GM04504 (cell line): ENCODE measurements at places on chromosomes 2 and 18.

DNA sequence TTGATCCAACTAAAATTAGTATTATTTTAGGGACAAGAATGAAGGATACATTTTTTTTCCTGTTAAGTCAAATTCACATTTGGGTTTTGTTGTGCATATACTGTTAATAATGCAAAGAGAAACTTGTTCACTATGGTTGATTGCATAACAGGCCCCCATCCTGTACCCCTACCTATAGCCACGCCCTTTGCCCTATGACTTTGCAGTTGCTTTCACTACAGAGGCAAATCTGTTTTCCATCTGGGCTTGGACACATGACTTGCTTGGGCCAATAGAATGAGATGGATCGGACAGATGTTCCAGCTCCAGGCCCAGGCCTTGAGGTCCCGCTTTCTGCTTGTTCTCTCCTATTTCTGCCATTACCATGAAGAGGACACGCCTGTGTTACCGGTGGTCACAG is 278.5 kb upstream of the HNRNPA3 start:
- no peak for DNase-seq

- DNase-seq = no peak
These were observed 114.8 kb downstream of the ATL2 start for GRCh38 chr2:38262069-38262871.

DNA sequence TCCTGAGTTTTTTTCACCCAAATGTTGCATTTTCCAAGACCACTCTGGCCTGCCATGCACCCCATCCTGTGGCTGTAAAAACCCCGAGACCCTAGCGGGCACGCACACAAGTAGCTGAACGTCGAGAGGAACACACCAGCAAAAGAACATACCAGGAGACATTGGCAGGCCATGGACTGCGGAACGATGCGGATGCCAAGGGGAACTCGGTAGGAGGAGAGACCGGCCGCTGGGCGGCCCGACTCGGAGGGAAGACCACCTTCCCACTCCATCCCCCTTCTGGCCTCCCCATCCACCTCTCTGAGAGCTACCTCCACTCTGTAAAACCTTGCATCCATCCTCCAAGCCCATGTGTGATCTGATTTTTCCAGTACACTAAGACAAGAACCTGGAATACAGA is 105.5 kb upstream of the CELF4 start:
- DNase-seq = no peak

- DNase-seq = no peak
These were observed 242.6 kb downstream of the PHLPP1 start for GRCh38 chr18:62957885-62958472.

DNA sequence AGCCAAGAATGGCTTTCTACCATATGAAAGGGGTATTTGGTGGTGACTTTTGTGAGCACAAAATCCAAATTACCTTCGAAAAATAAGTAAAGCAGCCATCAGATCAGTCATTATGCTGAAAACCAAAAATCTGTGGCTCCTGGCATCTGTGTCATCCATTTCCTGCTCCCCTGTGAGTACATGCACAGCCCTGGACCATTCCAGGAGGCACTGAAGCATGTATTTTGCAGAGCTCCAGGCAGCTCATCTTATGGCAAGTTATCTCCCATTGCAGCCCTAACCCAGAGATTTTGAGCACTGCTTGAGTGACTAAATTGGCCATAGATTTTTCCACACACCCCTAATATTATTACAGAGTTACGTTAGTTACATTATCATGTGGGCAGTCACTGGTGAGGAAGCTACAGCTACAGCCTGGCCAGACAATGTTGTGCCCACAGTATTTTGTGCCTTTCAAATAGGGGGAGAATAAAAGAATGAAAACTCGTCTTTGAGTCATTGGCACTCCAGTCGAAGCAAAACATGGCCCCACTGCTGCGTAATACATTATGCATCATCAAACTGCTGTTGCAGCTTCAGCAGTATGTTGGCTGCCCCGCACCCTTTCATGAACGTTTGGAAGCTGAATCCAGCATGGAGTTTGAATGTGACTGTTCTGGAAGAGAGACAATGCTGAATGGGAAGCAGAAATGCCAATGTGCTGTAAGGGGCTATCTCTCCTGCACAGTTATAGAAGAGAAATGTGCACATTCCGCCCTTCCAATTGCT is 702.2 kb downstream of the RNF144A start:
- no peak for DNase-seq

DNA sequence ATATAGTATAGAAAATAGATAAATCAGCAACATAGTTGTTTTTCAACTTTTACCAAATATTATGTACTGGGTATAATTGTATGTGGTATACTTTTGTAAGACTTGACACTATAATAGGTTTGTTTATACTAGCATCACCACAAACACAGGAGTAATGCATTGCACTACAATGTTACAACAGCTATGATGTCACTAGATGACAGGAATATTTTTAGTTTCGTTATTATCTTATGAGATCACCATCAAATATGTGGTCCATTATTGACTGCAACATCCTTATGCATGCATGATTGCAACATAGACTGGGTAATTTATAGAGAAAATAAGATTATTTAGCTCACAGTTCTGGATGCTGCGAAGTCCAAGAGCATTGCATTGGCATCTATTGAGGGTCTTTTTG is 678.4 kb upstream of the ZNF804A start:
- DNase-seq = no peak

GRCh38 chr2:65491381-65491905 is 59.0 kb upstream of the SPRED2 start:
- DNase-seq = no peak

DNA sequence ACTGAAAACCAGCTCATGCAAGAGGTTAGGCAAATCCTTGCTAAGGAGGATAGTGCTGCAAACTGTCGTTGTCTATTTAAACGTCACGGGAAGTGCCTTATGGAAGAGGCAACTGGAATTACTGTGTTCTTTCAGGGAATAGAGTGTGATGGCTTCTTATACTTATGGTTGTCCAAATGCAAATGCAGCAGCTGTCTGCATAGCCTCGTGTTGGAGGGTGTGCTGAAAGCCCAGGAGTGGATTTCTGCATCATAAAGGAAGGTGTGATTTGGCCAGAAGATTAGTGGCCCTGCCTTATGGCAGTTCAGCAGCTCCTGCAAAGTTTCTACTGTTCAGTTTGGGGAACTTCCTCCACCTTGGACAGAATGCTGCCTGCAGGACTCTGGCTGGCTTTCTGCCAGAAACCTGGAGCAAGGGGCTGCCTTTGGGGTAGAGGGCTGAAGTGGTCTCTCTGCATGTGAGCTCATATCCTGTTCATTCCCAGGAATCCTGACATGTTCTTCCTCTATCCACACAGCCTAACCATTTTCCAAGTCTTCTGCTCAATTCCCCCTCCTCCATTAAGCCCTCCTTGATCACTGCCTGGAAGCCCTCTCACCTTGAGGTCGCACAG is 321.2 kb upstream of the CXCR4 start:
- DNase-seq = no peak

DNA sequence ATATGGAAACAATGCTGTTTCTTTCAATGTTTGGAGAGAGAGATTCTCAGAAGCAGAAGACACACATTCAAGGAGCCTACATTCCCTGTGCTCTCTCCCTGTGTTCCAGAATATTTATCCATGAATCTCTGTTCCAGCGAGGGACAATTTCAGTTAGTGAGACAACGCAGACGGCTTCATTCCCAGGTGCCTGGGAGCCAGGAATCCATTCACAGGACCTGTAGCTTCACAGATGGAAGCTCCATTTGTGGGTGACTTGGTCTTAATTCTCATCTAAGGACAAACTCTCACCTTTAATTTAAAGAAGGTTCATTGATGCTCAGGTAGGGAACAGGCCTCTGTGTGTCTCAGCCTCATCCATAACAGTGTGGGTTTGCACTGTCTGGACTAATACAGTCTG is 1156.6 kb downstream of the RPIA start:
- no peak for DNase-seq

GRCh38 chr2:122531290-122532071 is 776.0 kb downstream of the TSN start:
- DNase-seq = no peak

DNA sequence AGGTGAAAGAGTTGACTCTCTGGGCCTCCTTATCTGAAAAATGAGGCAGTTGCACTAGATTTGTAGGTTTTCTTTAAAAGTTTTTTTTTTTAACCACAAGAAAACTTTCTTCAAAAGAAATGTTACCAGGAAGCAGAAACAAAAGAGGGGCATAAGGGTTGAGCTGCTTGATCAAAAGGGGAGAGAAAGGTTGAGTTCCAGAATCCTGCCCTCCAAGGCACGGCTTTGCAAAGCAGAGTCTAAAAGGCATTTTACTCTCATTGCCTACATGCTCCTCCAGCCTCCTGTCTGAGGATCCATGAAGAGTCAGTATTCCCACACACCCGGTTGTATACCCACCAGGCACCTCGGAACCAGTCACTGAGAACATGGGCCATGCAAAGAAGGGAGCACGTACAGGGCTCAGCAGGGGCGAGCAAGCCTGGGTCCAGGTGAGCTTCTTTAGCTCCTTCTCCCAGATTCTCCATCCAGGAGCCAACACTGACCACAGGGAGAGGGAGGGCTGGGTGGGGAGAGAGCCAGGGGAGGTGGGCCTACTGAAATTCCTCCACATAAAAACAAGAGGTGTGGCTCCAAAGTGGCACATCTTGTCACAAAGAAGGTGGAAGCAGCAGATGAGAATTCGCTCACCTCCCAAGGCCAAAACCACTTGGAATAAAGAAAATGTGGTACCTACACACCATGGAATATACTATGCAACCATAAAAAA is 116.0 kb upstream of the EPC2 start:
- no peak for DNase-seq

DNA sequence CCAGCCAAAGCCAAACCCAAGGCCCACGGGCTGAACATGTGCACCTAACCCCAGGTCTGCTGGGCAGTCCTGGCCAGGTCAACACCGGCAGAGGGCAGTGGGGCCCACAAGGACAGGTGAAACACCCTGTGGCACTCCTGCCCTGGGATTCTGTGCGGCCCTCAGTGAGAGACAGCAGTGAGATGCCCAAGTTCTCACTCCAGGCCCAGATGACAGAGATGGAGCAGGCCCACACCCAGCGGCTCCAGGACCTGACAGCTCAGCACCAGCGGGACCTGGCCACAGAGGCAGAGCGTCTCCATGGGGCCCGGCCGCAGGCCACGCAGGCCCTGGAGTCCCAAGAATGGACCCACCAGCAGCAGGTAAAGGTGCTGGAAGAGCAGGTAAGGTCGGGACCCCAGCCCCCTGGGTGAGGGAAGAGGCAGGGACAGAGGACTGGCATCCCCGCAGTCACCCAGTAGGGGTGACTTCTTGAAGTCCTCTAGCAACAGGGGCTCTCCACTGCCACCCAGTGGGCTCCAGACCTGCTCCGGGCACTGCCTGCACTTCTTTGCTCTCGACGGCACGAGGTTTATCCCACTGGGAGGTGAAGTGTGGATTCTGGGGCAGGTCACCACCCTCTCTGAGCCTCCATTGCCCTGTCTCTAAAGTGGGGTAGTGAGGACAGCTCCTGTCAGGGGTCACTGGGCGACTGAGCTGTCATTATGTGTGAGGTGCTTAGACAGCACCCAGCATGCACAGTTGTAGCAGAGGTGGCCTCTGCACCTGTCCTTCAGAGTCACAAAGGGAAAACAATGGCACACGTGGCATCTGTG is 8.8 kb upstream of the SNED1 start:
- DNase-seq = no peak

DNA sequence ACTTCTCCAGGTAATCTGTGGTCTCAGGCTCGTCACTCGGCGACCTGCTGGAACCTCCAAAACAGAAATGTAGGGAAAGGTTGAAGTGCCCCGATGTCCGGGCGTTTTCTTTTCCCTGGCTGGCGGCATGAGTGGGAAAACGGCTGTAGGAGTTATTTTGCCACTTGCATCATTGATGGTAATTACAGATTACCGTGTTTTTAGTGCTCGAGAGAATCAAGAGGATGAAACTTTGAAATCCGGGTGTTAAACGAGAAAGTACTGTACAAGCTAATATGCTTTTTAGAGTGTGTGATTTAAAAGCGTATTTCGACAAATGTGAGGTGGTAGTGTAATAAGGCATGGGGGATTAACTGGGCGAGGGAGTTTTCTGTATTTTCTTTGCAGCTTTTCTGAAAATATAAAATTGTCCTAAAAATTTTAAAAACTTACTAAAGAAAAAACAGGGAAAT is 819 bp downstream of the GRHL1 start:
- no peak for DNase-seq

GRCh38 chr2:1162768-1163584 is 212.3 kb downstream of the SNTG2 start:
- DNase-seq = no peak

GRCh38 chr2:70192516-70192915 is 1.7 kb upstream of the C2orf42 start:
- DNase-seq = no peak

- no peak for DNase-seq
These were observed 10.6 kb downstream of the SCN3A start for GRCh38 chr2:165193178-165193777.
